ENCODE measurements at places on chromosomes 7 and 10.

DNA sequence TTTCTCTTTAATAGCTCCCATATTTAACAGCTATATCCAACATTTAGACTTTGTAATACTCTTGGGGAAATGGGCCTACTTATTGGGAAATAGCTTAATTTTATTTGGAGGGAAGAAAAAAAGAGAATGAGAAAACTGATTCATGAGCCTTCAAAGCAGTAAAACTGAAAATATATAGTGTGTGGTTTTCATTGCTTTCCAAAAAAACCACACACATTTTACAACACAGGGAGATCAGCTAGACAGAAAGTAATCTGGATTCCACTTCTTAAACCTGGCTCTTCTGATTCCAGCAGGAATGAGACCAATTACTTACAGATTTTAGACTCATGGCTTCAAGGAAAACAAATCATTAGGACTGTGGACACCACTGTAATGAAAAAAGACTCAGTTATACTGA lies 48.7 kb downstream of the CH25H start:
- no peak for DNase-seq

- no peak for DNase-seq
Measured at GRCh38 chr10:4431114-4431863, 394.7 kb upstream of the AKR1E2 start.

DNA sequence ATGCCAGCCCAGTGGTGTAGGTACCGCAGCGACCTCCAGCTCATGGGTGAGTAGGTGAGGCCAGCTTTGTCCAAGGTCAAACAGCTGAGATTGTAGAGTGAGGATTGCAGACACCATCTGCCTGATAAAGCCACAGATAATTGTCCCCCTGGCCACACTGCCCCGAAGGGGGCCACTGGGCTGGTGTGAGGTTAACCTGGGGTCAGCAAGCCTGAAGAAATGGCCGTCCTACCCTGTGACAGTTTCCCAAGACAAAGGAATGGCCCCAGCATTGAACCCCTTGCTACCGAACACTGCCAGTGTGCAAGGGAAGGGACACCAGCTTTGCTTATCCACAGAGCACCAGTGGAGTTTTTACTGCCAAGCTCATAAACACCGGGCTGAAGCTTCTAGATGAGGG lies 23.0 kb downstream of the ECHDC3 start:
- no peak for DNase-seq

- DNase-seq, result no peak
Measured at GRCh38 chr7:85222522-85222921, 35.7 kb upstream of the SEMA3D start.

Data from activated T-helper 1 cell treated with anti-CD3 and anti-CD28 coated beads, Interleukin-2, amount 50 U/mL, for 16 hours (primary cell).